ENCODE measurements at places on chromosomes 16 and 17. TPM values are rescaled to one million over a fixed set of nuclear protein-coding genes. Genes with fewer than 3 reads are reported as not detected.
A peak's percentile ranks its signal among the peaks of the same experiment; 100 is the strongest.

DNA sequence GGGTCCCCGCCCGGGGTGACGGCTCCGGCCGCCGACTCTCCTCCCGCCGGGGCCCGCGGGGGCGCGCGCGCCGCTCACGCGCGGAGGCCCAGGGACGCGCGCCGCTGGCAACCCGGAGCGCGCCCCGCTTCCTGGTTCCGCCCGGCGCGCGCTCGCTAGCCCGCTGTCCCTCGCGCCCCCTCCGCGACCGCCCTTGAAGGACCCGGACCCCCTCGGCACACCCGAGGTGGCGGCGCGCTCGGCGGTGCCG is at the start of gene STAT5B:
STAT5B (minus strand) TSS at position 33 of the 250 bp plus-strand sequence. CDS start 44,264 bp downstream, outside the sequence.
- DNase-seq: no peak

GRCh38 chr17:49334744-49335512 is 27.1 kb downstream of the ZNF652 start:
- no peak for DNase-seq

DNA sequence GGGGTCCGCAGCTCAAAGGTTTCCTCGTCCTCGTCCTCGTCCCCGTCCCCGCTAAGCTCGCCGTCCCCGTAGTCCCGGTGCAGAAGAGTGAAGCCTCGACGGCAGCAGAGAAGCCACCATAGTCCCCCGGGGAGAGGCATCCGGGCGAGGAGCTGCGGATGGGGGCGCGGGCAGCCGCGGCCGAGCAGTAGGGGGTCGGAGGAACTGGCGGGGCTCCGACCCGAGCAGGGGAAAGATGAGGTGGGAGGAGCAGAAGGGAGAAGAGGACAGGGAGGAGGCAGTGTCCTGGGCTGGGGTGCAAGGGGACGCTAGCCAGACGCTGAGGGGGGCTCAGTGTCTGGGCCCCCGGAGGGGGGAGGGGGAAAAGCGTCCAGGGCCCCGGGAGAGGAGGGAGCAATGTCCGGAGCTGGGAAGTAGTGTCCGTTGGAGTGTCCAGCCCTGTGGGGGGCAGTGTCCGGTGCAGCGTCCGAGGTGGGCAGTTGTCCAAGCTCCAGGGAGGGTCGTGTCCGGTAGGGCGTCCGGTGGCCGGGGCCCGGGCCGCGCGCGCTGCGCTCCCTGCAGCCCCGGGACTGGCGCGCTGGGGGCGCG is at the start of gene PLEKHH3:
PLEKHH3 (minus strand) TSS at position 571 of the 588 bp plus-strand sequence; CDS start at position 140, 431 bp downstream.
- DNase-seq: no peak

DNA sequence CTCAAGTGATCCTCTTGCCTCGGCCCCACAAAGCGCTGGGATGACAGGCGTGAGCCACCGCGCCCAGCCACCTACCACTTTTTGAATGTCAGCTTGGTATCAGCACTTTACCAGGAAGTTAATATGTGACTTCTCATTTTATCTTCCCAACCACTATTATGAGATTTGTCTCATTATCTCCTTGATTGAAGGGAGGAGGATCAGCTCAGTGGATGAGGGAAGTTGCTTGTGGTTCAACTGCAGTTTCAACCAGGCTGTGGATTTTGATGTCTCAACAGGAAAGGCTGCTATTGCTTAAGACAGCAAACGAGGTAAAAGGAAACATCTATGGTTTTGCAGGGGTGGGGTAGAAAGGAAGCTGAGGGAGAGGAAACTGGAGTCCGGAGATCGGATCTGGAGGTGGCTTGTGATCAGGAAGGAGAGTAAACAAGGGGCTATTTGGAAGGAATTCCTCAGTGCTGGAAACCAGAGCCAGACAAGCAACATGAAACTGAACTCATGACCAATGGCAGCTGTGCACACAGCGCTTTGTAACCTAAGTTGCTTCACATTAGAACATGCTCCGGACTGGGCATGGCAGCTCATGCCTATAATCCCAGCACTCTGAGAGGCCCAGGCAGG is 180.5 kb downstream of the VPS53 start:
- no peak for DNase-seq

GRCh38 chr17:43882761-43883415 is 24.4 kb downstream of the MPP2 start:
- DNase-seq: no peak

DNA sequence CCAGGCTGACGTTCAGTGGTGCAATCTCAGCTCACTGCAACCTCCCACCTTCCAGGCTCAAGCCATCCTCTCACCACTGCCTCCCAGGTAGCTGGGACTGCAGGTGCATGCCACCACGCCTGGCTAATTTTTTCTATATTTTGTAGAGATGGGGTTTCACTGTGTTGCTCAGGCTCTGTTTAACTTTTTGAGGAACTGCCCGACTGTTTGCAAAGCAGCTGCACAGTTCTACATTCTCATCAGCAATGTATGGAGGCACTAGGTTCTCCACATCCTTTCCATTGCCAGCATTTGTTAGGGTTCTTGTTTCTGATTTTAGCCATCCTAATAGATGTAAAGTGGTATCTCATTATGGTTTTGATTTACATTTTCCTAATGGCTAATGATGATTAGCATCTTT is 9.4 kb downstream of the TNRC6A start:
- no peak for DNase-seq

- no peak for DNase-seq
Observed at GRCh38 chr16:48102083-48103008, 53.4 kb downstream of the ABCC12 start.

- no peak for DNase-seq
Observed at GRCh38 chr17:65820306-65820705, 258.9 kb upstream of the AXIN2 start.

DNA sequence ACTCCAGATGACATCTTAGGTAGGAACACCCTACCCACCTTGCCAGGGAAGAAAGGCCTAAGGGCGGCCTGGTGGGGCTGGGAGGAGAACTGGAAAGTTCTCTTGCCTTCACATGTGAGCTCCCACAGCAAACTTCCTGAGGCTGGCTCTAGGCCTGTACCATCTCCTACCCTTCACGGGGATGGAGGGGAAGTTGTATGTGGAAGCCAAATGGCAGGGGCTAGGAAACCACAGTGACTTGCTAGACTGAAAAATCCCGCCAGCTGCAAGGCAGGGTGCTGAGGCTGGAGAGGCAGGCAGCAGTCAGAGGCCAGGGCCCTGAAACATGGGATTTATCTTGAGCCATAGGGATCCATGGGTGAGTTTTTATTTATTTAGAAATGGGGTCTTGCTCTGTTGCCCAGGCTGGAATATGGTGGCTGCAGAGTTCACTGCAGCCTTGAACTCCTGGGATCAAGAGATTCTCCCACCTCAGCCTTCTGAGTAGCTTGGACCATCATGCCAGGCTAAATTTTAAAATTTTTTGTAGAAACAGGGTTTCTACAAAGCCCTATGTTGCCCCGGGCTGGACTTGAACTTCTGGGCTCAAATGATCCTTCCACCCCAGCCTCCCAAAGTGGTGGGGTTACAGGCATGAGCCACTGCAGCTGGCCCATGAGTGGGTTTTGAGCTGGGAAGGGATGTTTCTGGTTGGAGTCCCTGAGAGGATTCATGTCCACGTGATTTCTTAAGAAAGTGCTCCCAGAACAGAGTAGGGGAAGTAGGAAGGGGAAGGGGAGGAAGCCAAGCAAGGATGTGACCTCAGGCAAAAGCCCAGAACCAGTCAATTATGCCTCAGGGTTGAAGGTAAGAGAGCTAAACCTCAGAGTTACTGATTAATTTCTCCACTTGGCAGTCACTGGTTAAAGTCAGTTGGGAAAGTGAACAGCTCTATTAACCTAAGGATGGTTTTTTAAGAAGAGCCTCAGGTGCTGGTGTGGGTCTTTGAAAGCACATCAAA is 4.0 kb upstream of the KAT8 start:
- DNase-seq: no peak

- no peak for DNase-seq
Observed at GRCh38 chr16:87687998-87688529, 77.7 kb downstream of the KLHDC4 start.

GRCh38 chr17:32503251-32504165 is 16.7 kb downstream of the CDK5R1 start:
- DNase-seq: peak; percentile 63

DNA sequence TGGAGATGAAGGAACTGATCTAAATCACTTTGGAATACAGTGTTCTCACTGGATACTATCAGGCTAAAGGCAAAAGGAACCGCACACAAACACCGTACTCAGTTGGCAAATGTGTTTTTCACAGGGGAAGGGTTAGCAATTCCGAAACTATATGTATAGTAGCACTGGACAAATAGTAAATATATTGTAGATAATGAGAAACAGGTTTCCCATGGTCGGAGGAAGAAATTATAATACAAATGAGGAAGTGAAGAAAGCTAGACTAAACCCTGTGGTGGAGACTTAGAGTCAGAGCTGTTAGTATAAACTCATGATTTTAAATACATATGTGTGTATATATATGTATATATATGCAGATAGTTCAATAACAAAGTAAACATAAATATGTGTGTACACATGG is 414.1 kb upstream of the SALL1 start:
- DNase-seq: no peak

DNA sequence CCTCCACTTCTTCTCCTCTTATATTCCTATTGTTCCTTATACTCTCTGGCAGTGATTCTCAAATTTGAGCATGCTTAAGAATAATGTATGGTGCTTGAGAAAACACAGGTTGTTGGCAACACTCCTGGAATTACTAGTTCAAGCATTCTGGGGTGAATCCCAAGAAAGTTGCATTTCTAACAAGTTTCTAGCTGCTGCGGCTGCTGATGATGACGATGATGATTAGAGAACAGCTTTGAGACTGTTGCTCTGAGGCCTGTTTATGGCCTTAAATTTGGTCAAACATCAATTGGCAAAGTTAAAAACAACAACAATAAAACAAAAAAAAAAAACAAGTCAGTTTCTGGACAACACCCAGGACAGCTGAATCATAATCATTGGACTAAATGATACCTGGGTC is 961.9 kb downstream of the CDH11 start:
- DNase-seq: no peak

GRCh38 chr17:29016345-29017210 is 10.7 kb upstream of the SEZ6 start:
- no peak for DNase-seq

DNA sequence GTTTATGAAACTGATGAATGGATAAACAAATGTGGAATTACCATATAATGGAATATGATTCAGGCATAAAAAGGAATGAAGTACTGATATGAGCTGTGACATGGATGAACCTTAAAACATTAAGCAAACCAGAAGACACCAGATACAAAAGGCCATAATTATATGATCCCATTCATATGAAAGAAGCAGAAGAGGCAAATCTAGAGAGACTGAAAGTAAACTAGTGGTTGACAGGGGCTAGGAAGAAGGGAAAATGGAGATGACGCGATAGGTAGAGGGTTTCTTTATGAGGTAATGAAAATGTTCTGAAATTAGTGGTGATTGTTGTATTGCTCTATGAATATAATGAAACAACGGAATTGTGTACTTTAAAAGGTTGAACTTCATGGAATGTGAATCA is 88.4 kb downstream of the HIC1 start:
- DNase-seq: no peak

- peak; percentile 53 for DNase-seq
Observed at GRCh38 chr17:57595947-57596695, 149.0 kb downstream of the CCDC182 start.

GRCh38 chr16:534135-534534 is 6.6 kb downstream of the CAPN15 start:
- no peak for DNase-seq

DNA sequence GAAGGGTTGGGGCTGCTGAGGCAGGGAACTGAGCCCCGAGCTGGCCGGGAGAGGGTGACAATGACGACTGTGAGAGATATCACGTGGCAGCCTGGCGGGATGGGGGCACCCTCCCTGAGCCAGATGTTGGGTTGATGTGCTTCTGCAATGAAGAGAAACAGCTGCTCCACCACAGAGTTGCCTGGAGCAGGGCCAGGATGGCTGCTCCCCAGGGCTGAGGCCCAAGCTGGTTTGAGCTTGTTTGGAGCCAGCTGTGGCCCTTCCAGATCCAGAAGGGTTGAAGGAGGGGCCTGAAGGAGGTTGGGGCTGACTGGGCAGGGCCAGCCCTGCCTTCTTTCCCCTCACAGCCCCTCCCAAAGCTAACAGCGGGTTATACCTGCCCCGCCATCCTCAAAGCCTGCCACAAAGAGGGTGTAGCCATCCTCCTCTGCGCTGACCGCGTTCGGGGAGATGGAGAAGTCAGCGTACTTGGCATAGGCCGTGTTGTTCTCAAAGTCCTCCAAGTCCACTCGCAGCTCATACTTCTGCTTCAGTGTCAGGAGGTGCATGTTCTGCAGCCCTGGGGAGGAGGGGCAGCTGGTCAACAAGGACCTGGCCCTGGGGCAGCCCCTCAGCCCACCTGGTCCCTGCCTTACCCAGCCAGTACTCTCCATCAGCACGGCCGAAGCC is 2.1 kb downstream of the MFAP4 start:
- peak; percentile 85 for DNase-seq

SCNN1G gene
- total RNA-seq: not detected

STXBP4 gene
- 18.6 TPM for total RNA-seq

ACSM2A gene
- not detected for total RNA-seq

ABCC11 gene
- 0.44 TPM for total RNA-seq

PERCC1 gene
- total RNA-seq: not detected

KRT28 gene
- total RNA-seq: not detected

TBC1D3E gene
- not detected for total RNA-seq

RANBP10 gene
- 16.8 TPM for total RNA-seq

DNAH3 gene
- total RNA-seq: not detected

All from chondrocyte (in vitro differentiated cells).